ENCODE measurements at places on chromosomes 2 and 18.

- DNase-seq, result no peak
Observed at GRCh38 chr2:45734336-45734735, 82.9 kb downstream of the PRKCE start.

DNA sequence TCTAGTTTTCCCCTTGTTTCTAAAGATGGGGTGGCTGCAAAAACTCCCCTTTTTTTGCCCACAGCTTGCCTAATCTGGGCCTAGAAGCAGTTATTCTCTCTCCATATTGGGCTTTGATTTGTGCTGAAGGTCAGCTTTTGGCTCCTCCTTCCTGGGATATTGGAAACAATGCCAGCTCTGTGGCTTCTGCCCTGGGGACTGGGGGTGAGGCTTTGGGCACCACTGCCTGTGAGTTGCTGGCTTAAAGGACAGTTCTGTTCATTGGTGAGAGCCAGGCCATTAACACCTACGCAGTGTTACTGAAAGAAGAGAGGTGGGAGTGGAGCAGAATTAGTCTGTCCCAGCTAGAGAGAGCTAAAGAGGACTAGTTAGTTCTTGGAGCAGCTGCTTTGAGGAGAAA is 4.3 kb downstream of the UBXN2A start:
- no peak for DNase-seq

DNA sequence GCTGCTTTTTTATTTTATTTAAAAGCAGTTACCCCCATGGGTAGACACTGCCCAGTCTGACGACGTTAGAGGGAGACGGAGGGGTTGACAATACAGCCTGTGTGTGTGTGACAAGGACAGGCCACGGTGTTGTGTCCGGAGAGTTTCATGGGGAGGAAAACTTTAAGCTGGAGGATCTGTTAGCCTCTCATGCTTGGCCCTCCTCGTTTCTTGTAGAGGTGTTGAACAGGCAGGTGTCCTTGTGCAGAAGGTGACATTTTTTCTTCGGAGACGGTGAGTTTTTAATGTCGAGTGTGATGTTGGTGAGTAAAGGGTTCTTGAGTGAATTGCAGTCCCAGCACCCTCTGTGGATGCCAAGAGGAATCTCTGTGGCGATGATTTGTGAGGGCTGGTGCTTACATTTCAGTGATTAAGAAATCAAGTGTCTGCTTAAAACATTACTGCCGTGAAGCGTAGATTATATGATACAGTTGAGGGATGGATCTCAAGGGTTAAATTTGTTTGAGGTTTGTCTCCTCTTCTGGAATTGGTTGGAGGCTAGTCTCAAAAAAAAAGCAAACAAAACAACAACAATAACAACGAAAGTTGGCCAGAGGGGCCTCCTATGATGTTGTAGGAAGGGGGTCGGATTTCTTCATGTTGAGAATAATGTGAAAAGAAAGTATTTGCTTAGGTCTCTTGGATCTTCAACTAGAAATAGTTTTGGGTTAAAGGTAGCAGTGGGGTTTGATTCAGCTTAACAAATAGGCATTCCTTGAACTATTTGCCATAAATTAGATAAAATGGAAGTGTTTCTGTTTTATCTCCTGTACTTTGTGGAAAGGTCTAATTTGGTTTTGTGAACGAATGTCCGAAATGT is 1.6 kb downstream of the NCOA1 start:
- peak; percentile 21 for DNase-seq

DNA sequence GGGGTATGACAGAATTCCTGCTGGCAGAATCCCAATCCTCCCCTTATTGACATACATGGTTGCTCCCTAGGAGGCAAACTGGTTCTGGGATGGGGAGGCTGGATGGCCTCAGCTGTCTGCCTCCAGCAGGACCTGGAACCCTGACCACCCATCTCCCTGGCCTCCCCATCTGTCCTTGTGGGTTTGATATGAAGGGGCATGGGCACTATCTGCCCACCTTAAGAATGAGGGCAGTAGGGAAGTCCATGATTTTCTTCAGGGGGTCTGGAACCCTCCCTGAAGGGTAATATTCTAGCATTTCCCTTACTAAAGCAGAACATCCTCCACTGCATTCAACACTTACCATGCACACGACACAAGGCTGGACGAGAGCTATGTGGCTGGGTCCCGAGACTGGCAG is 113.6 kb downstream of the VAPA start:
- DNase-seq, result no peak

DNA sequence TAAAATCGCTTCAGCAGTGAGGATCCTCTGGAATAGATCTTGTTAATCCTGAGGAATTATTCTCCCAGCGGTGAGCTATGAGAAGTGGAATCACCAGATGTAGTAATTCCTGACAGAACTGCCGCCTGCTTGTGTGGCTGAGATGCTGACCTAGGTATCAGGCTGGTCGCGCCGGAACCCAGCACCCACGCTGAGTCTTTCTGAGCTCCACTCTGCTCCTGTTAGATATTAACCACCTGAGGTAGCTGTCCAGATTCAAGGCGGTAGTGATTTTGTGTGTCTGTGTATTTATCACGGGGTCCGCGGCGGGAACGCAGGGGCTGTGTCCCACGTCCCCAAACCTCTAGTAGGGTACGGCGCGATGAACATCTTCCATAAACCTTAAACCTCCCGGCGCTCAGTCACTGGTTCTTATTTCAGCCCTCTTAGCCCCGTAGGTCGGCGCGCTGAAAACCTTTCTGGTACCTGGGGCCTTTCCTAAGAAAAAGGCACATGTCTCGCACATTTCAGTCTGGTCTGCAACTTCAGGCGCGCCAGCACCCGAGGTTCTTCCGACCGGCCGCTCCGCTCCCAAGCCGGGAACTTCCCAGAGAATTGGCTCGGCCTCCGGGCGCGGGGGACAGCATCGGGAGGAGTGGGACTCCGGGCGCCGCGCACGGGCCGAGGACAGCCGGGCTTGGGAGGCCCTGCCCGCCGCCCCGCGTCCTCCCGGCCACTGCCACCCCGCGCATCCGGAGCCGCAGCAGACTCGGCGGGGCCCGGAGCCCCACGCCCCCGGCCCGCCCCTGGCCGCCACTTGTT is 542 bp upstream of the CNNM3 start:
- DNase-seq, result no peak

DNA sequence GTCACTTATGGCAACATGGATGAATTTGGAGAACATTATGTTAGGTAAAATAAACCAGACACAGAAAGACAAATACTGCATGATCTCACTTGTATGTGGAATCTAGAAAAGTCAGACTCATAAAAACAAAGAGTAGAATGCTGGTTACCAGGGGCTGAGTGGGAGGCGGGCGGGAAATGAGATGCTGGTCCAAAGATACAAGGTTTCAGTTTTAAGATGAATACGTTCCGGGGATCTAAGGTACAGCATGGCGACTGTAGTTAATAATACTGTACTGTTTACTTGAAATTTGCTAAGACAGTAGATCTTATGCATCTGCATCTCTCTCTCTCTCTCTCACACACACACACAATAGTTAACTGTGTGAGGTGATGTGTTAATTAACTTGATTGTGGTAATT is 14.2 kb downstream of the FAM110C start:
- no peak for DNase-seq

- no peak for DNase-seq
Observed at GRCh38 chr2:45928946-45929345, 277.5 kb downstream of the PRKCE start.

- no peak for DNase-seq
Observed at GRCh38 chr18:71450257-71450656, 1093.9 kb downstream of the CBLN2 start.

- no peak for DNase-seq
Observed at GRCh38 chr2:236369661-236370062, 105.5 kb upstream of the ASB18 start.

DNA sequence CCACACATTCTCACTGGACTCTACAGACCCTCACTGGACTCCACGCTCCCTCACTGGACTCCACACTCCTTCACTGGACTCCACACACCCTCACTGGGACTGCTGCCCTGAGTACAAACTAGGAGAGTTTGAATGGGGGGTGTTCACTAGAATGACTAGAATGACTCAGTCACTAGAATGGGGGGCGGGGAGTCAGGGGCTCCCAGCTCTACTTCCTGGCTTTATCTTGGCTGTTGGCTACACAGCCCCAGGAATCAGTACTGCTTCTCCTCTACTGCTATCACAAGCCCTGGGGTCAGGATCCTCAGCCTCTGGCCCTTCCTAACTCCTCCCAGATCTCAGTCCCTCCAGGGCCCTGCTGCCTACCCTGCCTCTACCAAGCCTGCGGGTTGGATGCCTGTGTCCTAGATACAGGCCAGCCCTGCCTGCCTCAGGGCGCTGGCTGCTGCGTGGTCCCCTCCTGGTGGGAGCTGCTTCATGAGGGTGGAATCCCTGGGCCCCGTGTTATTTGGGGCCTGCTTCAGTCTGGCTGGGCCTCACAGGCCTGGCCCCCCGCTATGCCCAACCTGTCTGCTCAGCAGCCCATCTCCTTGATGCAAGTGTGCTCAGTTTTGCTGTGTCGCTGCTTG is 7.8 kb downstream of the PTMA start:
- peak; percentile 72 for DNase-seq

GRCh38 chr2:5111581-5111980 is 580.6 kb upstream of the SOX11 start:
- no peak for DNase-seq

- no peak for DNase-seq
Observed at GRCh38 chr2:80293039-80293438, 11.5 kb downstream of the LRRTM1 start.

- DNase-seq, result peak; percentile 42
Observed at GRCh38 chr2:138023298-138023697, 59.0 kb downstream of the HNMT start.

DNA sequence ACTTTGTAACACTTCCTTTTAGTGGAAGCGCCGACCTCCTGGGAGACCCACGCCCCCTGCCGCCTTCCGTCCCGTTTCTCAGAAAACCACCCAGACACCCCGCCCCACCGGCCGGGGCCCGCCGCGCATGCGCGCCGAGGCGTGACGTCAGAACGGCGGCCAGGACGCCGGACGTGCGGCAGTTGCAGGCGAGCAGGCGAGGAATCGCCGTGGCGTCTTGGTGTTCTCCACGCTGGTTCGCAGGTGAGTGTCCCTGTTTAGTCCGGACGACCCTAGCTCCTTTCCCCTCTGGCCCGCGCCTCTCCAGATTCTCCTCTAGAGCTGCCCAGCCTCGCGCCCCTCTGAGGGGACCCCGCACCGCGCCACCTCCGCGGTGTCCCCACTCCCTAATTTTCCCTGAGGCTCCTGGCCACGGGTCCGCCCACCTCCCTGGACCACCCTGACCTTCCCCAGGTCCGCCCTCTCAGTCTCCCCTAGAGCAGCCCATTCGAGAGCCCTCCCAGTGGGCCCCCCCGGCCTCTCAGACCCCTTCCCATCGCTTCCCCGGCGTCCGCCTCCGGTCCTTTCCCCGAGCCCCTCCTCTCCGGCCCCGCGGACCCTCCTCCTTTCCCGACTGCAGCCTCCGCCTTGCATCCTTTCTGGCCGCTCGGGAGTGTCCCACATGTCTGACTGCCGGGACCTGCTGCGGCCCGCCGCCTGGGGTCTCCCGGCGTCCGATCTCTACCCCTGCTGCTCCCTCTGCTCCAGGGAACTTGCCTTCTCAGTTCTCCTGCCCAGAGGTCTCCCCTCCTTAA is at the start of gene PLEKHB2:
TSS of gene PLEKHB2 (plus strand) at position 181 of the 794 bp plus-strand sequence. CDS start 15,606 bp downstream, outside the sequence.
- peak; percentile 89 for DNase-seq

GRCh38 chr18:42373584-42373983 is 418.6 kb downstream of the PIK3C3 start:
- no peak for DNase-seq

DNA sequence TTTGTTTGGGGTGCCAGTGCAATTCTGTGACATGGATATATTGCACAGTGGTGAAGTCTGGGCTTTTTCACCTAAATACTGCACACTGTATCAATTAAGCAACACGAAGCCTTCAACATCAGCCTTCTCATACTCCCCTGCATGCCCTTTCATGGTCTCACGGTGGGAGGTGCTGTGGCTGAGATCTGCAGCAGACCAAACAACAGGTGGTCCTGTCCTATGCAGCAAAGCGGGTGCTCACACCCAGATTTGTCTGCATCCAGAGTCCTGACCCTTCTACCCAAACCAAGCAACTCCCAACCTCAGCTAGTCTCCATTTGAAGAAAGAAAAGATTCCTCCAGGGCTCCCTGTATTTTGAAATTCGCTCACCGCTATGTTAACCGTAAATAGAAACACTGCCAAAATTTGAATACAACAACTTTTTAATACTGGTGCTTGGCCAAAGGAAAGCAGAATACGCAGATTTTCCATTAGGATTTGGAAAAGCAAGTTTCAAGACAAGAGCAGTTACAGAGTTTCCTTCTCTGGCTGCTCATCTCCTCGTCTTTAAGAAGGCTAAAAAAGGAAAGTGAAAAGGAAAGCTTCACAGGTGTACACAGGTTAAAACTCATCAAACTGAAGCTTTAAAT is 34.9 kb downstream of the FAM168B start:
- no peak for DNase-seq

- DNase-seq, result peak; percentile 77
Observed at GRCh38 chr2:189092936-189093335, 86.6 kb downstream of the COL5A2 start.

DNA sequence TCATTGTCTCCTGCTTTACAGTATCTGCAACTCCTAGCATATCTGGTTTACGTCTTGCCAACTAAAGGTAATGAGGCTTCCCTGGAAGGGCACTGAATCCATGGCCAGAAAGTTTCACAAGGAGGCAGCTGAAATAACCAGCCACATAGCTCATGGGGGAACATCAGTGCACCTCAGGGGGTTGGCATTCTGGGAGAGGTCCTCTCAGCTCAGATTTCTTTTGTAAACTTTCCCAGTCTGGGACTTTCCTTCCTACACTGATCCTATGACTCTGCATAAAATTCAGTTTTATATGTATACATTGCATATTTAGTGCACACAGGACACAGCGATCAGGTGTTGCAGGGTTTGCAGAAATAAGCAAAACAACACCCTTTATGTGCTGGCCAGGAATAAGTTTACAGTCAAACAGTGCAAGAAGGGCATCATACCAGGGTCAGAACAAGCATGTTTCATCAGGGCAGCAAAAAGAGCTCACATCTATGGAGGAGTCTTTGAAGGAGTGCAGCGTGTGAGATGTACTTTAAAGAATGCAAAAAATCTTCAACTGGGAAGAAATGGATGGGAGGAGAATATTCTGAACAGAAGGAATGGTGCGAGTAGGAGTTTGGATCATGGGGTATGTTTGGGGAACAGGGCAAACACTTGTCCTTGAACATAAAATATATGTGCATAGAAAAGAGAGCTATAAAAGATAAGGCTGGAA is 240.6 kb upstream of the RAB12 start:
- no peak for DNase-seq

GRCh38 chr2:237692601-237693290 is 65.4 kb downstream of the LRRFIP1 start:
- no peak for DNase-seq

- no peak for DNase-seq
Observed at GRCh38 chr2:38709567-38710194, 41.5 kb downstream of the SRSF7 start.

GRCh38 chr2:237256887-237257286 is 157.1 kb downstream of the COL6A3 start:
- DNase-seq, result peak; percentile 81

- DNase-seq, result peak; percentile 4
Observed at GRCh38 chr2:72378753-72379348, 231.2 kb upstream of the CYP26B1 start.

DNA sequence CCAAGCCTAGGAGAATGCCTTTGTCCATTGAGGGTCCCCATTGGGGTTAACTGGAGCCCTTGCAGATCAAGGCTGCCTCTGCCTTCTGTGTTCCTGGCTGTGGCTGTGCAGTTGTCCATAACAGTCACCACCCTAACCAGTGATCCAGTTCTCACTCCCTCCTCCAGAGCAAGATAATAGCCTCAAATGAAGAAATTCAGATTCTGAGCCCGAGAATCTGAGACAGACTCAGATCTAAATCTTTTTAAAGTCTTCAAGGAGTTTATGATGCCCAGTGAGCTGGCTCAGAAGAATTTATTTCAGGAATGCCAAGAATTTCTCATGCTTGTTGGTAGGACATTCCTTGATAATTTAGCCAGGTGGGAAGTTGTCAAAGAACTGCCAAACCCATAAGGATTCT is 44.3 kb upstream of the RAB6C start:
- peak; percentile 11 for DNase-seq
